GM23248 (cell line): ENCODE measurements at places on chromosomes 7 and 10. TPM values are rescaled to one million over a fixed set of nuclear protein-coding genes. Genes with fewer than 3 reads are reported as not detected.

DNA sequence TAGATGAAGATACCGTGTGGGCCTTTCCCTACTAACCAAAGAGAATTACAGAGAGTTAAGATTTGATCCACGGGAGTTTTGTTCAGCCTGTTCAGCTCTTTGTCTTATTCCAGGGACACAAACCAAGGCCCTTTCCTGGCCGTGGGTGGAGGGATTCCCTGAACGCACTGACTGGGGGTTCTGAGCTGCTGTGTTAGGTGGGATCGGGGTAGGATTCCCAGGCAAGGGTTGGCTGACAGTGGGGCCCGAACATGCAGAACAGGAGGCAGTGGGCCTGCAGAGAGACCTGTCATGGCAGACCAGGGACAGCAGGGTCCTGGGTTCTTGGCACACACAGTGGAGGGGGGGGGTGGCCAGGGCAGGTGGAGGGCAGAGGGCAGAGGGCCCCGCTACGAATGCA, 89.5 kb upstream of the MKI67 start:
- no peak for DNase-seq

- DNase-seq: peak; percentile 89
These were observed 57.3 kb upstream of the ZEB1 start for GRCh38 chr10:31261511-31262311.

DNA sequence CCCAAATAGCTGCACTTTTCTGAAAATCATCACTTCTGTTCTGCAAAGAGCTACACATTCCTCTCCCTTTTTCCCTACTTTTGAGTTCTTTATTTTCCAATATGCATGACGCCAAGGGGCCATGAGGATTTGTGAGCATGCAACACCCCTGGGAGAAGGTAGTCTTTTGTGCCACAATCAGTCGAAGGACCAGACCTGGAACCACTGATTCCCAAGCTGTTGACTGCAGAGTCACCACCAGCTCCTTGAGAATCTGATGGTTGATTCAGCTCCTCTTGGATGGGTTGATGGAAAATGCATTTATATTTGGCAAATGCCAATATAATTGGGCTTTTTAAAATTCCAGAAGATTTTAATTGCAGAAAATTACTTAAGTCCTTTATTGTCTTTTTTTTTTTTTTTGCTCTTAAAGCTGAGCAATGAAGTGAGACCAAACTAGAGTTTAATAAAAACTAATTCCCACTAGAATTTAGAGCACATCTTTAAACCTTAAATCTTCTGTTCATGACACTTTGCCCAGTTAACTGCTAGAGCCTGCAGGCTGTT, 554.1 kb downstream of the TNS3 start:
- DNase-seq: no peak

DNA sequence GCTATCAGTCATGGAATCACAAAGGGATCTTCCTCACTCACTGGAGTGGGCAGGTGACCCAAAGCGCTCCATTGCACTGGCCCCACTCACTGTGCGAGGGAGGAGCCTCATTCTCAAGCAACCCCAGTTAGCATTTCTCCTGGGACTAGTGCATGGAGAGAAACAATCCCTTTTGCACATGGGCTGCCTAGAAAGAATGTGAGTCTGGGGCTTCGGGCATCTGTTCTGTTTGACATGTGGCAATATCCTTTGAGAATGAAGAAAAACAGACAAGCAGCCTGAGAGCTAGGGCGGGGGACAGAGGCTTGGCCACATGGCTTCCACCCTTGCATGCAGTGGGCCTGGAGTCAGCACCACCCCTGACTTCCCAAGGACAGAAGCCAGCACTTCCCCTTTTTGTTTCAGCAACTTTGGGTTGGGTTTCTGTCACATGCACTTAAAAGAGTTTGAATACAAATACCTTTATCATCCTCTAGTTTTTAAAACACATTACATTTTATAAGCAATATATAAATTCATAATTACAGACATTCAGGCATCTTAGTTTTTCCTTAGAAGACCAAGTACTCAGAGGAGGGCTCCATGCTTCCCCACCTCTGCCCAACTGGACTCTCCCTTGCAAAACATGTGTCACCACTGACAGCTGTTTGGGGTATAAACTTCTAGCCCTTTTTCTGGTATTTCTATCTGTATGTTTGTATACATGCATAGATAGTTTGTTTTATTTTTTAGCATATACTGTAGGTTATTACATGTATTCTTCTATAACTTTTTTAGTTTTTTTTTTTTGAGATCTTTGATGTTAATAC, 73.8 kb downstream of the RBM20 start:
- DNase-seq: no peak

DNA sequence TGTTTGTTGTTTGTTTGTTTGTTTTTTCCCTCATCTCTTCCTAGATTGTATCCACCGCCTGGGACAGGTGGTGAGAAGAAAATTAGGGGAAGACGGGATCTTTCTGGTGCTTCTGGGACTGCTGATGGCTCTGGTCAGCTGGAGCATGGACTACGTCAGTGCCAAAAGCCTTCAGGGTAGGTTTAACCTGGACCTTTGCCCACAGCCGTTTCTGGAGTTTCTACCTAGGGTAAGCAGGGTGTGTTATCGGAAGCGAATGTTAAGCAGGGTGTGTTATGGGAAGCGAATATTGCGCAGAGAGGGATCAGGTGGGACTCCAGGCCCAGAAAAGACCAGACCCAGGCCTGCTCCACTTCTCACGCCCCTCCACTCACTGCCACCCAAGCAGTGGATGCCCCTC, 4.7 kb downstream of the CLCN1 start:
- DNase-seq: no peak

GRCh38 chr10:101467286-101467770, 113.4 kb downstream of the BTRC start:
- DNase-seq: peak; percentile 86

DNA sequence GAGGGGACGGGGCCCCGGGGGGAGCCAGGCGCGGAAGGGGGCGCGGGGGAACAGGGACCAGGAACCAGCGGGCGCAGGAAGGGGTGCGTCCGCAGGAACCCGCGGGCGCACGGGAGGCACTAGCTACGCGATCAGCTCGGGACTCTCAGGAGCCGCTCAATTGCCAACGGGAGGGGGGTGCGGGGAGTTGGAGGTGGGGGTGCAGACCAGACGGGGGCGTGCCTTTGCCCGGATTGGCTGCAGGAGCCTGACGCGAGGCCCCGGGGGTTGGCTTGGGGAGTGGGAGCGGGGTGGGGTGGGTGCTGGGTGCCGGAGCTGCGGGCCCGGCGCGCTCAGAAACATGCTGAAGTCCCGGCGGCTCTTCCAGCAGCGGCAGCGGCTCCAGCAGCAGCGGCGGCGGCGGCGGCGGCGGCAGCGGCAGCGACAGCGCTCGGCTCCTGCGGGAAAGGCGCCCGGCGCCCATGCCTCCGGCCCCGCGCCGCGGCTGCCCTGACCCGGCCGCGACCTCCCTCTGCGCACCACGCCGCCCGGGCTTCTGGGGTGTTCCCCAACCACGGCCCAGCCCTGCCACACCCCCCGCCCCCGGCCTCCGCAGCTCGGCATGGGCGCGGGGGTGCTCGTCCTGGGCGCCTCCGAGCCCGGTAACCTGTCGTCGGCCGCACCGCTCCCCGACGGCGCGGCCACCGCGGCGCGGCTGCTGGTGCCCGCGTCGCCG, at the start of gene ADRB1:
ADRB1 (plus strand) TSS at position 335 of the 715 bp plus-strand sequence; CDS start at position 602, 267 bp downstream.
- DNase-seq: peak; percentile 54

DNA sequence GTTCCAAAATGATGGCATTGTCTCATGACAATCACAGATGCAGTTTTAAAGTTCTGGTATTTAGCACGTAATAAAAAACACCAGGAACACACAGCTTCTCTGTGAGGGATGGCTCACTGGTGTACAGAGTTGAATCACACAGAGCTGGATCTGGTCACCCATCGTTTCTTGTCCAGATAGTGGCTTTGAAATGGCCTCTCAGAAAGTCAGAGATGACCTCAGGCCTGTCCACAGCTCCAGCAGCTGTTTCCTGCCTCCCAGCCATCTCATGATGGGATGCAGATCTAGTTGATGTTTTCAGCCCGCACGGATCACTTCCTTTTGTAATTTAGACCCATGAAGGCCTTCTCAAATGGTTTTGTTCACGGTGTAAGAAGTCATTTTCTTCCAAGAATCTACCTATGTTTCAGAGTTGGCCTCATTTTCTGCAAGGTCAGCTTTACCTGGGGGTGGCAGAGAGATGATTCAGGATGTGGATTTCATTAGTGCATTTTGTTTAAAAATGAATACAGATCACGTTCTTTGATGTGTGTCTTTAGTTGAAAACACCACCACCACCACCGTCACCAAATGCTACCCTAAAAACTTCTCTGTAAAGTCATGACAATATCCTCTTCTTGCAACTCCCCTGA, 166.2 kb downstream of the SNX10 start:
- DNase-seq: peak; percentile 19

- DNase-seq: peak; percentile 84
These were observed 5.1 kb upstream of the ITGB1 start for GRCh38 chr10:32963096-32963495.

GRCh38 chr10:43128958-43129706, 9.1 kb upstream of the CSGALNACT2 start:
- DNase-seq: peak; percentile 96

Gene FLNC
- 304 and 353 TPM in 2 replicates for total RNA-seq

Gene SPAM1
- not detected in 2 replicates for total RNA-seq

Gene TMEM60
- 9.9 and 17.7 TPM in 2 replicates for total RNA-seq

Gene MAGI2
- 4.1 and 8.1 TPM in 2 replicates for total RNA-seq

Gene SKIDA1
- total RNA-seq: not detected in 2 replicates

Gene SEC61A2
- 9.7 and 20.6 TPM in 2 replicates for total RNA-seq
